ENCODE measurements at places on chromosomes 13 and 19.

DNA sequence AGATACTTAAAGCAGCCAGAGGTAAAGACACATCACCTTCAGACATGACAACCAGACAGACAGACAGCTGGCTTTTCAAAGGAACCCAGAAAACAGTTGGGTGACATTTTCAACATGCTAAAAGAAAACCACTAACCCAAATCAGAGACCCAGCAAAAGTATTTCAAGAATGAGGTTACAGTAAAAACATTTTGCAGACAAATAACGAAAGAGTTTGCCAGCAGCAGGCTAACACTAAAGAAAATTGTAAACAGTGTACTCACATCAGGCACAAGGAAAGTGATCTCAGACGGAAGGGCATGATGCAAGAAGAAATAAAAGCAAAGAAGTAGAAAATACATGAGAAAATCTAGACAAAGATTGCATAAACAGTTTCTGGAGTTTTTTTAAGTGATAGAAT lies 46.4 kb downstream of the AP1M1 start:
- no peak for DNase-seq

- no peak for DNase-seq
Measured at GRCh38 chr13:93224535-93224934, 2.1 kb upstream of the GPC6 start.

DNA sequence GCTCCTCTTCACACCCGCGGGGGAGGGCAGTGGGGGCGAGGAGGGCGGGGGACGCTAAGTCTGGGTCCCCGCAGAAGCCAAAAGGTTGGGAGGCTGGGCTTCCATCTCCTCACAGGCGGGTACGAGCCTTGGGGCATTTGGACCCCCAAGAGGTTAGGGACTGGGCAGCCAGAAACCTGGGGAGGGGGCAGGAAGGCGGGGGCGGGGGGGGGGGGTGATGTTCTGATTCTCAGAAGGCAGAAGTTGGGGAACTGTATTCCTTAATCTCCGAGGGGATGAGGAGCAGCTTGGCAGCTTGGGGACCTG lies 5.1 kb downstream of the BCL3 start:
- no peak for DNase-seq

- DNase-seq: no peak
Measured at GRCh38 chr13:41606646-41607045, 149.3 kb downstream of the RGCC start.

GRCh38 chr19:35895911-35896642 lies 4.3 kb downstream of the NFKBID start:
- DNase-seq: no peak

- DNase-seq: no peak
Measured at GRCh38 chr13:66171920-66172319, 1058.2 kb downstream of the PCDH9 start.

GRCh38 chr13:50580684-50581305 lies 262.7 kb downstream of the DLEU7 start:
- no peak for DNase-seq

DNA sequence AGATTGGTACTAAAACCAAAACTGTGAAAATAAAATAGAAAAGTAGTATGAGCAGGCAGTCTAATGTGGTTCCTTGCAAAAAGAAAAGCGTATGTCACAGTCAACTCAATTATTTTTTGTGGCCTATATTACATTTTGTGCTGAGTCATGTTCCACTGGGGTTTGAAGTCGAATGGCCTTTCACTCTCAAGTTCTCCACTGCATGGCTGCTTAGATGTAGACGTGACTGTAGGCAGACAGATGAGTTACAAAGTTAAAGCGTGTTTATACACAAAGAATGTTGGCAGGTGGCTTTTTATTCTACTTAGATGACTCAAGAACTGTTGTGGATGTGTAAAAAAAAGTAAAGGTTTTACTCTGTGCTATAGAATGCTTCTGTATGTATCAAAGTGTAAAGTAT lies 133.9 kb downstream of the SLITRK6 start:
- no peak for DNase-seq

DNA sequence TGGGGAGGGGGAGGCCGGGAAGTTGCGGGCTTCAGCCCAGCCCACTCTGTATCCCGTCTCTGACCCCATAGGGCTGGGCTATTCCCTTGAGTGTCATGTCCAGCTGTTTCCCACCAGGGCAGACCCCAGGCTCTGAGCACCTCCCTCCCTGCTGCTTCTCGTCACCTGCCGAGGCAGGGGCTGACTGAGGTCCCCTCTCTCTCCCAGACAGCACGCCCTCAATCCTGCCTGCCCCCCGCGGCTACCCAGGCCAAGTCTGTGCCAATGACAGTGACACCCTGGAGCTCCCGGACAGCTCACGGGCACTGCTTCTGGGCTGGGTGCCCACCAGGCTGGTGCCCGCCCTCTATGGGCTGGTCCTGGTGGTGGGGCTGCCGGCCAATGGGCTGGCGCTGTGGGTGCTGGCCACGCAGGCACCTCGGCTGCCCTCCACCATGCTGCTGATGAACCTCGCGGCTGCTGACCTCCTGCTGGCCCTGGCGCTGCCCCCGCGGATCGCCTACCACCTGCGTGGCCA lies 625 bp downstream of the F2RL3 start:
- no peak for DNase-seq

GRCh38 chr19:13887517-13887916 lies 10.6 kb downstream of the NANOS3 start:
- DNase-seq: no peak

DNA sequence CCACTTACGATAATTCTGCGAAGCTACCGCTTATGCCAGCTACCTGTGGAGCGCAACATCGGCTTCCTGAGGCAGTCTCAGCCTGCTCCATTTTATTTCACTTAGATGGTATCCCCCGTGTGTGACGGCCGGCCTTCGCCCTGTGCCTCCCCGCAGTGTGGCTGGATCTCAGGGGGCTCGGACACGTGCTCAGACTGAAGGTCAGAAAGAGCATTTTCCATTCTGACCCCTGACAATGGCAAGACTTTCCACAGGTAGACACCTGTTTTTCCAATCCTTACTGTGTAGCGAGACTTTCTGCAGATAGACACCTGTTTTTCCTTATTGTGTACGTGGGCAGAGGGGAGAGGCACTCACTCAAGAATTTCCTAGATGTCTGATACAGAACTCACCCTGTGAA lies 52.7 kb downstream of the ATP11A start:
- DNase-seq: no peak

DNA sequence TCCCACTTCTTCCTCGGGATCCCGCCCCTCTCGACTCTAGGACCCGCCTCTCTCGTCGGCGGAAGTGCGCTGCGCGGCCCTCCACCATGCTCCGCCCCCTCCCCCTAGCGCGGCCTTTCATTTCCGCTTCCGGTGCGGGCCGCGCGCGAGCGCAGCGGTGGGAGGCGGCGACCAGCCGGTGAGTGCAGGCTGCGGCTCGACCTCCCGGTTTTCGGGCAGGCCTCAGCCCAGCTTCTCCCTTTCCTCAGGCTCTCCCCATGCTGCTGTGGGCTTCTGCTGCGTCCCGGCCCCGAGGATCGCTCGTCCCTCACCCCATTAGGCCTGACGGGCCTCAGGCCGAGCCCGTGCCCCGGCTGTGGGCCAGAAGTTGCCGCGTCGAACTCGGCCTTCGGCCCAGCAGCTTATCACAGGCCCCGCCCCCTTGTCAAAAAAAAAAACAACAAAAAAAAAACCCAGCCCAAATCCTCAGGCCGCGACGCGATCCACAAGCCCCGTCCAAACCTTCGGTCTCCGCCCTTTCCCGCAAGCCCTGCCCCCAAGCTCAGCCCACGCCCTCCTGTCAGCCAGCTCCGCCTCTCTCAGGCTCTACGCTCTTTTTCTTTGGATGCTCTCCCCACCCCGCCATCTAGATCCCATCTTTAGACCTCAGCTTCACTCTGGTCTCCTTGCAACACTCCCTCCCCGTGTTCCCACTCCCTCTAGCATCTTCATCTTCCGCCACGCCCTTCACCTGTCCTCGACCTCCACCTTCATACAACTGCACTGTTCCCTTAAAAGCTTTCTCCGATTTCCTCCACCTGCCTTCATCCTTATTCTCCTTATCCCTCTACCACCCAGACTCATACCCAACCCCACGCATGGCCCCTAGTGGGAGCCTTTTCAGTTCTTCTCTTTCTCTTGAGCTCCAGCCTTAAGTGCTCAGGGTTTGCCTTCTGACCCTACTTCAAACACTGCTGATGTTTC lies at the start of gene CLASRP:
Gene CLASRP (plus strand): TSS at position 115 of the 963 bp plus-strand sequence. CDS start 1,168 bp downstream, outside the sequence.
- peak; percentile 84 for DNase-seq

- DNase-seq: no peak
Measured at GRCh38 chr19:3161453-3161852, 17.1 kb upstream of the S1PR4 start.

- no peak for DNase-seq
Measured at GRCh38 chr19:10499550-10500246, 3.5 kb downstream of the KEAP1 start.

GRCh38 chr13:76732367-76732766 lies 153.8 kb downstream of the KCTD12 start:
- no peak for DNase-seq

GRCh38 chr19:3873151-3873550 lies 4.3 kb upstream of the ZFR2 start:
- no peak for DNase-seq

DNA sequence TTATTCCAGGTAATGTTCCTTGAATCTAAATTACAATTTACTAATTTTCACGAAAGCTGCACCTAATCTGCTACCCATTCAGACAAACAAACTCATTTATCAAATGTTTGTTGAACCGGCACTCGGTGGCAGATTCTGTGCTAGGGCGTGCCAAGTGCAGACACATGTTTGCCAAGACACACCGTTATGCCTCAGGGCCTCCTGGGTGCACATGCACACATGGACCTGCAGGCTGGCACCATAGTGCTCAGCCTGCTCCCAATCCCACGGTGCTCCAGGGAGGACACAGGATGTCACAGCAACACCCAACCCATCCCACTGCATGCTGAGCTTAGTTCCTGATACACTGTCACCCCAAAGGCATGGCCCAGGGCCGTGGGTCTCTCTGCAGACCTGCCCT lies 7.7 kb downstream of the SCGB2B2 start:
- DNase-seq: no peak

- DNase-seq: no peak
Measured at GRCh38 chr13:45055198-45055901, 65.0 kb upstream of the GTF2F2 start.

DNA sequence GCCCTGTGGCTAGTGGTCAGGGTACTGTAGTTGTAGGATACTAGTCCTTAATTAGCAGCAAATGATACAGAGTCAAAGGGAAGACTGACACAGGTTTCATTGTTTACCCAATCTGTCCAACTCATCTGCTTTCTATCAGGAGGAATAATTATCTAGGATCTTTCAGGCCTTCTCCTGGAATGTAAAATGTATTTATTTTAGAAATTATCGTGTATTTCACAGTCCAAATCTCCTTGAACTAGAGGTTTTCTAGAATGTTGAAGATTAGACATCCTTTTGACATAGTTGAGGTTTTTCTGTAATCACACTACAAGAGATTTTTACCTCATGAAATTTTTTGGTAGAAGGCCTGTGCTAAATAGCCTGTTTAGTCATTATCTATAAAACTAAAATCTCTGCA lies 1694.8 kb upstream of the PCDH20 start:
- DNase-seq: no peak

DNA sequence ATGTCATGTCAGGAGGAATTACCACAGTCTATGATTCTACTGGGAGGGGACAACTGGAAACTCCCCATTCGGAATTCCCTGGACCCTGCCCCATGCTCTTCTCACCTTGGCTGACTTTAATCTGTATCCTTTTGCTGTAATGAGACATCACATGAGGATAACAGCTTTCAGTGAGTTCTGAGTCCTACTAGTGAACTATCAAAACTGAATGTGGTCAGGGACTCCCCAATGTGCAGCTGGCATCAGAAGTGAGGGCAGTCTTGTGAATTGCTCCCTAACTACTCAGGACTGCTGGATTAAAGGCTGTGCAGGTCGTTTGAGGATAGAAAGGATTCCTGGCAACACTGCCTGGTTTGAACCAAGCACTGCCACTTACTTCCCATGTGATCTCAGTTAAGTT lies 15.2 kb downstream of the SIGLEC7 start:
- DNase-seq: no peak

GRCh38 chr13:82687884-82688283 lies 1194.4 kb downstream of the SLITRK1 start:
- DNase-seq: no peak

GRCh38 chr13:30341815-30342570 lies 34.6 kb upstream of the KATNAL1 start:
- DNase-seq: peak; percentile 40

DNA sequence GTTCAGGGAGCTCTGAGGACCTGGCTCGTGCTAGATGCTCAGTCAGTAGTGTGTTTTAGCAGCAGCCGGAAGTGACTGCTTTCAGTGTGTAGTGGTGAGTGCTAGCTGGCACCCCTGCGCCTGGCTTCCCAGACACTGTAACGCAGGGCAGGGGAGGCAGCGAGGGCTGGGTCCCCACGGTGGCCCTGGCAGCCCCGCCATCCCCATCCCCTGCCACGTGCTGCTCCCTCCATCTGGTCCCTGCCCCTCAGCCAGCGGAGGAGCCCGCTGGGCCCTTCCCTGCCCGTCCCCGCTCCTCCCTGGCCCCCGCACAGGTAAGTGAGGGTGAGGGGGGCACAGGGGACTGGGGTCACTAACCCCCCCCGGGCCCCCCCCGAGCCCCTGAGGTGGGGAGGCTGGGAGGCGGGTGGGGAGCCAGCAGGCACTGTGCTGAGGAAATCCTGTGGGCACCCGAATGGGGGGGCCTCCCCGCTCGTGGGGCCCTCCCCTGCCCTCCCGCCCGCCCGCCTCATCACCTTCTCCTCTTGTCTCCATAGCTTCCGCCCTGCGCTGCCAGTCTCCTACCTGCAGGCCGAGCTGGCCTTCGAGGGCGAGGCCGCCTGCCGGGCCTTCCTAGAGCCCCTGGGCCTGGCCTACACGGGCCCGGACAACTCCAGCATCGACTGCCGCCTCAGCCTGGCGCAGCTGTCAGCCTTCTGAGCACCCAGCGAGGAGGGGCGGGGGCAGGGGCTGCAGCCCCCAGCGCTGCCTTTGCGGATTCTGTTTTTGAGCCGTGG lies 3.2 kb downstream of the LENG9 start:
- no peak for DNase-seq

DNA sequence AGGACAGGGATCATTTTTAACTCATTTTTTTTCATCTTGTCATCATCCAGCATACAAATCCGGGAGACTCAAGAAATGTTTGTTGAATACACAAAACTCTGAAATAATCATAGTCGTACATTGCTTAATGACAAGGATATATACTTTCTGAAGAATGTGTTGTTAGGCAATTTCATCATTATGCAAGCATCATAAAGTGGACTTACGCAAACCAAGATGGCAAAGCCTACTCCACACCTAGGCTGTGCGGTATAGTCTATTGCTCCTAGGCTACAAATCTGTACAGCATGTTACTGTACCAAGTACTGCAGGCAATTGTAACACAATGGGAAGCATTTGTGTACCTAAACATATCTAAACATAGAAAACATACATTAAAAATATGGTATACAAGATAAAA lies 264.1 kb downstream of the TSHZ3 start:
- DNase-seq: no peak

DNA sequence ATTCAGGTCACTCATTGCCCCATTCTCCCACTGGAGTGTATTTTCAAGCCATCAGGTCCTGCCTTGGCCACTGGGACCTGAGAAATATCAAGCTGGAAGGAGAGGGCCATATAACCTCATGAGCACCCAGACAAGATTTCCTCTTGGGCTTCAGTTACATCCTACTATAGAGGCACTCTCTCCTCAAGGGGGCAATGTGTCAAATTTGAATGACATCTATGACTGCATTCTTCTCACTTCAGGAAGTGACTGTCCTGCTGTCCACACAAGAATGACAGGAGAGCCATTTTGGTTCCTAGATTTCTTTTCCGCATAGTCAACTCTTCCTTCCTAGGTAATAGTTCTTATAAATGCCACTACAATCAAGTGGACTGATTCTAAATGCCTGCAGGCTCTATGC lies 416.2 kb downstream of the DIAPH3 start:
- no peak for DNase-seq

GRCh38 chr19:39321117-39321831 lies 611 bp upstream of the LRFN1 start:
- DNase-seq: no peak
